ENCODE measurements at places on chromosomes 3 and 15.

DNA sequence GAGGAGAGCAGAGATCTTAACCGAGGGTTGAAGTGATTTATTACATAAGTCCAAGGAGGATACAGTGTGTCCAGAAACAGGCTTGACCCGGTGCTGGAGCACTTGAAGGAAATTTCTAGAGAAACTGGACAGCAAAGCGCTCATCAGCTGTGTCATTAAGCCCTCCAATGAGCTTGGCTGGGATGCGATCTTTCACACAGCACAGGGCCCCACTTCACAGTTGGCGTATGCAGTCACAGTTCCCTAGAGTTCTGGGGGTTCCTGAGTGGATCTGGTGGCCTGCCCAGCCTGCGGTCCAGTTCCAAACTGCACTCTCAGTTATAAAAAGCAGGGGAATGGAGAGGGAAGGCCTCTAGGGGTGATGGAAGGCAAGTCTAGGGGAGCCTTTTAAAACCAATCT, 13.6 kb downstream of the ST8SIA2 start:
- DNase-seq, result no peak

DNA sequence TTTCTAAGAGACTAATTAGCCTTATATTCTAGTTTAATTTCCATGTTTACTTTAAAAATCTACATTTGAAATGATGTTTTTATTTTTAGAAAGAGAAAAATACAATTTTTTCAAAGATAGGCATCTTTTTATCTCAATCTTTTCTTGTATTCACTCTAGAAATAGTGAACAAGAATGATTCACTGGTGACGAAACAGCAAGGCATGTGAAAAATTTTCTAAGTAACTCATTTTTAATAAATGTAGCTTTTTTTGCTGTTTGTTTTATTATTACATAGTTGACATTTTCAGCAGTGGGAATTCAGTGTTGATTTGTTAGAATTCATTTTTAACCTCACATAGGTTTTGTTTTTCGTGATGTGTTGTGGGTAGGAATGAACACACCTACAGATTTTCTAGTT, 1226.4 kb downstream of the NSUN3 start:
- no peak for DNase-seq

DNA sequence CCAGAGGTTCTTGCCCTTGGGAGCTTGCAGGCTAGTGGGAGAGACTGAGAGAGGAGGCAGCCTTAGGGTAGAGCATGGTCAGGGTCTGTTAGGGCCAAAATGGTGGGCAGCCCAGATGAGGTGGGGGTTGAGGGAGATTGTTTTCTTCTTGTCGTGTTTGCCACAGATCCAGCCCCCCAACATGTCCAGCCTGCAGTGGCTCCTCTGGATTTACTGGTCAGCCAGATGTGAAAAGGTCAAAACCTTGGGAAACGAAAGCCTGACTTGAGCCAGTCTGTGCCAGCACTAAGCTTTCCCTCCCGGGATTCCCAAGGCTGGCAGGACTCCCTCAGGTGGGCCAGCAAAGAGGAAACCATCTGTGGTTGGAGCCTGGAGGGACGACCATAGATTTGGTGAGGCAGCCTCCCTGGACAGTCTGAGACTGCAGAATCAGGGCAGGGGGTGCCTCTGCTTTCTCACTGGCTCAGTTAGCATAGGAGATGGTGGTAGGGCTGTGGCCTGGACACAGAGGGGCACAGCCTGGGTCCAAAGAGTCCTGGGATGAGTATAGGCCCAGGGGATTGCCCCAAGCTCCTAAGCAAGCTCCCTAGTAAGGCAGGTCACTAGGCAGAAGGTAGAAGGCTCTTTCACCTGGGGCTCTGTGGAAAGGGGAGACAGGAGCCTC, 51.2 kb upstream of the PRR23C start:
- DNase-seq, result no peak

GRCh38 chr3:24837601-24838000, 343.0 kb upstream of the THRB start:
- no peak for DNase-seq

DNA sequence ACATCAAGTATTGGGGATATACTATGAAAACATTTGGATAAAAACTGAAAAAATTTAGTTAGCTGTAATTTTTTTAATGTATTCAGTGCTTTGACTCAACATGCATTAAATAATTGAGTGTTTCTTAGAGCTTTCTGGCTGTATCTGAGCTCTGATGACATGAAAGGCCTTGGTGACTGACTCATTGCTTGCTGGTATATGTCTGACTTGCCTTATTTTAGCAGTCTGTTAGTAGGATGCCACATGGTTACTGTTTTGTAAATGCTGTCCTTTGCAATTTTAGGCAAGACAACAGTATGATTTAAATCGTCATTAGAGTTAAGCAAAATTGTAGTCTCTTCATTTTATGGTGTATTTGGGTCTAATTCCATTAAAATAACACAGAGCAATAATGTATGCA, 199.2 kb downstream of the GHSR start:
- no peak for DNase-seq

DNA sequence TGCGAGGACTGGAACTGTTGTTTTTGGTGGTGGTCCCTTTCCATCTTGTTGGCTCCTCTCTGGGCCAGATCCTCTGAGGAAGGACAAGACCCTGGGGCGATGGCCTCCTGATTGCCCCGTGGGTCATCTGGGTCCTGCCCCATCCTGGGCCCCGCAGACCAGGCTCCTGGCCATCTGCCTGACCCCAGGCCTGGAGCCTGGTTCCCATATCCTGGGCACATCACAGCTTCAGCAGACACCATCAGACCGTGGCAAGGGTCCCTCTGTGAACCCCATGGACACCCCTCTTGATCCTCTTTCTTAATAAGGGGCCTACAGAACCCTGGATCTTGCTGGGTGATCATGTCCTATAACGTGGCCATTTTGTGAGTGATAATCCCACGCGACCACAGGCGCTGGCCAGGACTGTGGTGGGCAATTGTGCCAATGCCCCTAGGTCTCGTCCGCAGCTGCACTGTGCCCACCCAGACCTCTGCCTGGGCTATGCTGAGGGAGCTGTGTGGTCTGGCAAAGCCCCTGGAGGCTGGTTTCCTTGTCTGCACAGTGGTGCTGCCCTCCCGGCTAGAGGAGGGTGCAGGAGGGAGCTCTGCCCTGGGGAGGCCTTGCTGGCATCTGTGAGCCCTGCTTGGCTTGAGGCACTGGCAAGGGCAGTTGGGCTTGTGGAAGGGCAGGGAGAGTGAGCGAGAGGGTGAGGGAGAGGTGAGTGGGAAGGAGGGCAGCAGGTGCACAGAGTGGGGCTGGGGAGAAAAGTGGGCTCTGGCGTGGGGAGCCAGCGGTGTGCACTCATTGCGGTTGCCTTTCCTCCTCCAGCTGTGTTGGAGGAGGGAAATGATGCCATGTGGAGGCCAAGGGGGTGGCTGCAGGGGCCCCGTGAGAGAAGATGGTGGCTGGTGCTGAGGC, 53.1 kb upstream of the PRR23E start:
- no peak for DNase-seq

GRCh38 chr3:158404131-158404718, 166.8 kb upstream of the MLF1 start:
- no peak for DNase-seq

DNA sequence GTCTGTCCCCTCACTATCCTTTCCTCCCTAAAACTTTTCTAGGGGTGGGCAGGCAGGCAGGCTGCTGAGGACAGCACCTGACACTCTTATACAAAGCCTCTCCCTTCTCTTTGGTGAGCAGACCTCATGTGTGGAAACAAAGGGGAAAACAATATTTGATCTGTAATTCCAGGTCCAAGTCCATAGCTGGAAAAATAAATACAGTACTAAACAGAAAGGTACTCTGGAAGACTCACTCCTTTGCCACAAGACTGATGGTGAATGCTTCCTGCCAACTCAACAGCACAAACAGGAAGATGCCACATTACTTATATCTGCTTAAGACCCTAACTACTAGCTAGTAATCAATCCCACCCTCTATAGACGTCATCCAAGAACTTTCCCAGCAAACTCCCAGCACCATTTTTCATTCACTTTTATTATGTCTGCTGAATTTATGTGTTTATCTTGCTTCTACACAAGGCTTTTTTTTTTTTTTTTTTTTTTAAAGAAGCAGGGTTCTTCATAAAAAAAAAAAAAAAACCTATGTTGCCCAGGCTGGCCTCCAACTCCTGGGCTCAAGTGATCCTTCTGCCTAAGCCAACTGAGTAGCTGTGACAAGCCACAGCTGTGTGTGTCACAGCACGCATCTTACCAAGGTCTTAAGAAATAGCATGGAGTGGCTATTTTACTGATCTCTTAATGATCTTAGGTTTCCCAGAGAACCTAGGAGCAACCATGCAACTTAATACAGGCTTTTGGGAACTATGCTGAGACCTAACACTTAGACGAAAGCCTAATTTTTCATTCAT, 44.2 kb upstream of the CSPG5 start:
- DNase-seq, result no peak

- no peak for DNase-seq
Observed at GRCh38 chr3:65856907-65857306, 181.8 kb downstream of the MAGI1 start.

GRCh38 chr3:156271995-156272719, 151.8 kb downstream of the KCNAB1 start:
- DNase-seq, result no peak

- no peak for DNase-seq
Observed at GRCh38 chr15:41633609-41634008, 26.6 kb upstream of the MGA start.

DNA sequence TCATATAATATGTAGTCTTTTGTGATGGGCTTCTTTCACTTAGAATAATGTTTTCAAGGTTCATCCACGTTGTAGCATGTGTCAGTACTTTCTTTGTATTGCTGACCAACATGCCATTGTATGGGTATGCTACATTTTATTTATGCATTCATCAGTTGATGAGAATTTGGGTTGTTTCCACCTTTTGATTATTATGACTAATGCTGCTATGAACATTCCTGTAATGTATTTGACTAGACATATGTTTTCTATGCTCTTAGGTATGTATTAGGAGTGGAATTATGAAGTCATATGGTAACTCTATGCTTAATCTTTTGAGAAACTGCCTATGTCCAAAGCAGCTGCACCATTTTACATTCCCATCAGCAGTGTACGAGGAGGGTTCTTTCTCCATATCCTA, 3.2 kb upstream of the PODXL2 start:
- DNase-seq, result no peak

DNA sequence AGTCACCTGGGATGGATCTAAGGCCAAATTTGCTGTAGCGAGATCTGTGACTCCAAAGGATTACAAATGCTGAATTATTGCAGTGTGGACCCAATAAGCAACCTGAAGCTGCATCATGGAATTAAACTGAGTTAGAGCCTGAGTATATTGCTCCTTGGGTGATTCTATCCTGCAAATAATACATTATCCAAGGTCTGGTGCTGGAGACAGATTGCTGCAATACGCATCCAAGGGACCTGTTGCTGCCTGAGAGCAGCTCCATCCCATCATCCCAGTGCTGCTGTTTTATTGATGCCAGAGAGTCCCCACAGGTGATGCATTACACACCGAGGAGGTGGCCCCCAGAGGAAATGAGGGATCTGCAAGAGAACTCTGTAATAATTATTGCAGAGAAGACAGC, 31.6 kb upstream of the PCSK6 start:
- no peak for DNase-seq

DNA sequence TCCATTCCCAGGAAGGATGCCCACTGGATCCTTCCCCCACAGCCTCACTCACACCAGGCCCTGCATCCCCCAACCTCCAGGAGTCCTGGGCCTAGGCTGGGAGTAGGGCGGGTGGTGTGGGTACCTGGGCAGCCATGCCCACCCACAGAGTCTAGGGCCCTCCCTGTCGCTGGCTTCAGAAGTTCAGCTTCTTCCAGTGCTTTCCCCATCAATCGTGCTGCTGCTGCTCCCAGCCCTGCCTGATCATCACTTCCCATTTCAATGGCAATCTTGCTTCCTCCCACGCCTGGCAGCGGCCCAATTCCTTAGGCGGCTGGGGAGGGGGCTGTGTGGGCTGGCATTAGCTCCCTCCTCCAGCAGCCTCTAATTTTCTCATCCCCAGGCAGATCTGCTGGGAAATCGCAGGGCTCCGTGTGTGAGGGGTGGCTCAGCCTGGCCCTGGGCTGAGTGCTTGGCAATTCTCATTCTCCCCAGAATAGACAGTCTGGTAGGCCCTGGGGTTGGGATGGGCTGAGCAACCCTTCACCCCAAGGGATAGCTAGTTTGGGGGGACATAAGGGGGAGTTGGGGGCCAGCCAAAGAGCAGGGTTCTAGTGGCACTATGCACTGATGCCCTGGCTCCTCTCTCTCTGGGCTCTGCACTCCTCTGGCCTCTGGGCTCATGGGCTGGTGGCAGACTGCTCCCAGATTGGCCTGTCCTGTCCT, 66.4 kb downstream of the SCN5A start:
- no peak for DNase-seq

GRCh38 chr15:95444860-95445259, 885.6 kb upstream of the NR2F2 start:
- DNase-seq, result no peak

- DNase-seq, result no peak
Observed at GRCh38 chr3:142950972-142951371, 12.5 kb downstream of the PAQR9 start.

- no peak for DNase-seq
Observed at GRCh38 chr3:82015241-82015640, 253.8 kb upstream of the GBE1 start.

- DNase-seq, result peak; percentile 46
Observed at GRCh38 chr3:8529181-8529637, 27.6 kb downstream of the LMCD1 start.

- no peak for DNase-seq
Observed at GRCh38 chr3:30539772-30540171, 66.6 kb upstream of the TGFBR2 start.

- DNase-seq, result no peak
Observed at GRCh38 chr15:46410705-46411104, 775.9 kb downstream of the SQOR start.

- DNase-seq, result no peak
Observed at GRCh38 chr3:87122766-87123165, 104.3 kb upstream of the CHMP2B start.

GRCh38 chr3:155313300-155313699, 19.8 kb upstream of the STRIT1 start:
- DNase-seq, result no peak

GRCh38 chr3:90034038-90034437, 926.6 kb downstream of the EPHA3 start:
- DNase-seq, result no peak

- DNase-seq, result no peak
Observed at GRCh38 chr3:9891072-9891622, 737 bp downstream of the JAGN1 start.

- DNase-seq, result no peak
Observed at GRCh38 chr15:68644083-68644904, 65.5 kb downstream of the CORO2B start.

DNA sequence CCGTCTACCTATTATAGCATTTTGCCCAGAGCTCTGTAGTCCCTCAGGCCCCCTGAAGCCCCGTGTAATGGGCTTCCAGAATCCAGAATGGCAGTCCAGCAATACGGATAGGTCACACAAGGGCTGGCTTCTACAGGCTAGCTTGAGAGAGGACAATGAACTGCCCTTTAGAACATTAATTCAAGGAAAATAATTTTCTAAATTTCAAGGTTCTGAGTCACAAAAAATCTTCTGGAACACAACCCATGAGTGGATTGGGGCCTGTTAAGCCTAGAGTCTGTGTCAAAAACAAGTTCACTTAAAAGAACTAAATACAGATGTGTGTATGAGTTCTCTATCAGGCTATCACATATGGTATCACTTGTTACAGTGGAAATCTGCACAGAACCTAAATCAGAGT, 28.8 kb downstream of the DCP1A start:
- DNase-seq, result no peak
